ENCODE measurements at places on chromosomes 5 and 9.

DNA sequence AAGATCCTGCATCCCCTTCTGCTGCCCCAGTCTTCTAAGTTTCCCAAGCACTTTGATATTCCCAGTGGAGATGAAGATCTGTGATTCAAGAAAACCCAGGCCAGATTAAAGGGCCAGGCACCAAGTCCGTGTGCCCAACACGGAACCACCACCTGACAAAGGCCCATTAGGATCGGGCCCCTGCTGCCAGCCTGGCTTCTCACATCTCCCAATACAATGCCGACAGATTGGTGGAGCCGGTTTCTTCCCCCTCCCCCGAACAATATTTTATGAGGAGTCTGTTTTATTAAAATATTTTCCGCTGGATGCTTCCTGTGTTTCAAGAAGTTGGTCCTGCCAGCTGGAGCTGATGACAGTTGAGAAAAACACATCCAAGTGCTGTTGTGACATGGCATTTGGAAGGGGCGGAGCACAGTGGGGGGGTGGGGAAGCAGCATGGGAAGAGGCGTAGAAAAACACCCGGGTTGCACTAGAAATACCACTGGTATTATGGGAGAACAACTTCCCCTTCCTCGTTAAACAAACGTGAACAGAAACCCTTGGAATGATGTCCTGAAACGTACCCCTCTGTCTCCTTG is 45.0 kb downstream of the CRB2 start:
- DNase-seq, result no peak

GRCh38 chr5:88374391-88374790 is 105.7 kb upstream of the TMEM161B start:
- no peak for DNase-seq

DNA sequence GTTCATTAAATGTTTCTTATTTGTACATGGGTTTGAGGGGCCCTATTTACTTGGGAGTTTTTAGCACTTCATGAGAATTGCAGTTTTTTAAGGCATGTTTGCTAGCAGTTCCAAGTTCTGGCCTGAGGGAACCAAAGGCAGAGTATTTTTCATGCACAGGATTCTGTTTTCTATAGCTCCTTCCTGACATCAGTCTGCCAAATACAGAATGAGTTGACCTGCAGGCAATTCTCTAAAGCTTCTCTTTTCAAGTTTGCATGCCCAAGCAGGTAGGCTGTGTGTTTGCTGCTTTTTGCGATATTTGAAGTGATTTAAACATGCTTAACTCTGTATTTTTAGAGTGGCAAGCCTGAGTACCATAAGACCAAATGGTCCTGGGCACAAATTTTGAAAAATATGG is 75.8 kb downstream of the AOPEP start:
- DNase-seq, result no peak

GRCh38 chr9:76221423-76221822 is 172.8 kb downstream of the RFK start:
- no peak for DNase-seq

- no peak for DNase-seq
These were observed 369.3 kb upstream of the TRPC7 start for GRCh38 chr5:136734628-136735027.

GRCh38 chr5:40572391-40572790 is 107.3 kb upstream of the PTGER4 start:
- DNase-seq, result no peak

DNA sequence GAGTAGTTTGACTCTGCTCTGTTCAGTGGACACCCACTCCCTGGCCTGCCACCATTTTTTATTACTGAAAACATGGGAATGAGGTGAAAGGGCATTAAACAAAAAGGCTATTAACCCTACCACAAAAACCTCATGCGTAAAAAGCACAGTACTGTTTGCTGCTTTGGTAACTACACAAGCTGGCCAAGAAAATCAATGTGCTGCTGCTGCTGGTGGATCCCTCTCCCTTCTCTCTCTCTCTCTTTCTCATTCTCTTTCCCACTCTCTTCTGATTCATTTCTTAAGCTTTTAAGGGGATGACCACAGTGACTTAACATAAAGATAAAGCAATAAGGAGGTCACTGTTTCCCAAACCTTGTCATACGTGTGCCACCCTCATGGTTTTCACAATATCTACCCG is 183.2 kb upstream of the TBC1D2 start:
- no peak for DNase-seq
